ENCODE measurements at places on chromosomes 7 and 10.
A peak's percentile ranks its signal among the peaks of the same experiment; 100 is the strongest.

DNA sequence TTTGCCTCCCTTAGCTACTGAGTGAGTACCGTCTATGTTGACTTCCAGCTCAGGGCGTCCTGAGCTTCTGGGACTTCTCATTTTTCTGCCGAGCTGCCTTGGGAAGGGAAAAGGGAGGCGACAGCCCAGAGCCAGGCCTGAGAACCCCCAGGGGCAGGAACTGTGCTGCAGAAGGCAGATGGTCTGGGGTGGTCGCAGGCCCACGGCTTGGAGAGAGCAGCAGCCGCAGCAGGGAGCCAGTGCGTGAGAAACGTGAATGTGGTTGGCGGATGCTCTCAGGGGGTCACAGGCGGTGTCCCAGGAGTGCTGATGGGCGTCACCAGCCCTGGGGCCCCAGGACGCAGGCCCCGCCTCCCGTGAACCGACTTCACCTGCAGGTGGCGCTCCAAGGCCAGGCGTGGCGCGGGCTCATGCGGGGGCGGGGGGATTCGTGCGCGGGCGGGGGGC is 9.2 kb upstream of the PWWP2B start:
- DNase-seq = peak; percentile 77
- peak overlapping the region; percentile 20 for H3K27ac ChIP-seq
- no peak overlapping the region for H3K4me3 ChIP-seq
- no peaks in the 10 kb centered on the region for H3K36me3 ChIP-seq

- H3K36me3 ChIP-seq = no peaks in the 10 kb centered on the region
- H3K4me3 ChIP-seq = no peak overlapping the region
- no peak overlapping the region for H3K27ac ChIP-seq
- no peaks in the 10 kb centered on the region for H3K4me1 ChIP-seq
- H3K27me3 ChIP-seq = no peaks in the 10 kb centered on the region
Measured at GRCh38 chr10:5416981-5417380, 4.6 kb downstream of the NET1 start.

DNA sequence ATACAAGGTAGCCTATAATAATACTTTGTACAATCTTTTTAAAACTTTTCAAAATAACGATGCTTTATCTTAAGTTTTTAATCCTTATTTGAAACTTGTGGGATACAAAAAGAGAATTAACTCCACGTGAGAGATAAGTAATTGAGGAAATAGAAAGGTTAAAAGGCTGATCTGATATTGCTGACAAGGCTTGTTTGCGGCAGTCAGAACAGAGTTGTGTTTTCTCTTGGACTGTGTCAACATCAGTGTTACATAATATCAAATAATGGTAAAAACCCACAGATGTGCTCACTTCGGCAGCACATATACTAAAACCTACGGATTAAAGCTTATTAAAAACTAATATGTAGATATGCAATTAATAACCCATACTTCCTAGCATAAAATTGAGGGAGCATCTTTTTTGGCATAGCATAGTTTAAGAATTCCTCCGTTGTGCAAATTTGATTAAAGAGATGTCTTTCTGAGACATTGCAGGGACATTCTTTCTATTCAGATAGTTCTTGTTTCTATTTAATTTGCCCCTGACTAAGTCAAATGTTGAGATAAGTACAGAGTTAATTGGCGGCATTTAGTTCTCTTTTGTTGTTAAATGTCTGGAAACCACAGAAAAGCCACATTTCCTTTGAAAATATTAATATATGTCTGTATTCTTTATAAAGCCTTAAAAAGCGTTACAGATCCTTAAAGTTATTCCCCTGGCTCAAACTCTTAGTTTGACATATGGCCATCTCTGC is 63.3 kb downstream of the FAM185A start:
- DNase-seq = no peak
- no peaks in the 10 kb centered on the region for H3K4me1 ChIP-seq
- H3K4me3 ChIP-seq = no peak overlapping the region
- no peaks in the 10 kb centered on the region for H3K36me3 ChIP-seq

DNA sequence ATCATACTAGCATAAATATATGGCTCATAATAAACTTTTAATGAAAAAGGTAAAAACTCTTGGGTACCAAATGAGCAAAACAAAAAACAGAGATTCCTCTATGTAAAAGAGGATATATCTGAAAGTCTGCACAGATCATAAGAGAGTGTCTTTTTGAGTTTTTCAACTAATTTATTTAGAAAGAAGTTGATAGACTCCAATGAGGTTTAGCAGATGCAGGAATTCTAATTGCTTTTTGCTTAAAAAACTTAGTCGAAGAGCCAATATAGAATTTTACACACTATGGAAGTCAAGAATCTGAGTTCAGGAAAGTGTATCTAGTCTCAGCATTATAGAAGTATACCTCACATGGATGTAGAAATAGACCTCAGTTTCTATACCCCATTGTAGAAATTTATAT is 3.4 kb upstream of the MLLT10 start:
- no peak overlapping the region for H3K4me3 ChIP-seq
- no peaks in the 10 kb centered on the region for H3K36me3 ChIP-seq
- no peaks in the 10 kb centered on the region for H3K27me3 ChIP-seq
- peak overlapping the region; percentile 54 for H3K27ac ChIP-seq

- no peak overlapping the region for H3K4me3 ChIP-seq
- no peaks in the 10 kb centered on the region for H3K27me3 ChIP-seq
- no peak overlapping the region for H3K27ac ChIP-seq
- no peak for DNase-seq
Measured at GRCh38 chr10:11178606-11179515, 161.2 kb downstream of the CELF2 start.

- H3K4me1 ChIP-seq = no peaks in the 10 kb centered on the region
- H3K4me3 ChIP-seq = no peak overlapping the region
- peak overlapping the region; percentile 20 for H3K27ac ChIP-seq
- no peaks in the 10 kb centered on the region for H3K36me3 ChIP-seq
- H3K27me3 ChIP-seq = no peaks in the 10 kb centered on the region
Measured at GRCh38 chr10:13788711-13789447, 202.1 kb downstream of the PRPF18 start.

DNA sequence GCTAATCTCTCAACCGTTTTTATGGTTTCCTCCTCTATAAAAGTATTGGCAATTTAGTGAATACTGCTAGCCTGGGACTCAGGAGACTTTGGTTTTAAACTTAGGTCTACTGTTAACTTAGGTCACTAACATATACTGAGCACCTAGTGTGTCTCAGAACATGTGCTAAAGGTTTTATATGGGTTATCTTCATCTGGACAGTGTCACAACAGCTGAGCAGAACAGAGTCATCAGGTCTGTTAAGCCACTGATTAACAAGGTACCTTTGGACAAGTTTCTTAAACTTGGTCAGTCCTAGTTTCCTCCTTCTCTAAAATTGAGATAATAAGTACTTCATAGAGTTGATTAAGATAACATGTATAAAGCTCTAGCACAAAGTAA is 30.6 kb downstream of the NET1 start:
- H3K4me1 ChIP-seq = no peaks in the 10 kb centered on the region
- no peak overlapping the region for H3K27ac ChIP-seq
- no peaks in the 10 kb centered on the region for H3K36me3 ChIP-seq
- no peak for DNase-seq

DNA sequence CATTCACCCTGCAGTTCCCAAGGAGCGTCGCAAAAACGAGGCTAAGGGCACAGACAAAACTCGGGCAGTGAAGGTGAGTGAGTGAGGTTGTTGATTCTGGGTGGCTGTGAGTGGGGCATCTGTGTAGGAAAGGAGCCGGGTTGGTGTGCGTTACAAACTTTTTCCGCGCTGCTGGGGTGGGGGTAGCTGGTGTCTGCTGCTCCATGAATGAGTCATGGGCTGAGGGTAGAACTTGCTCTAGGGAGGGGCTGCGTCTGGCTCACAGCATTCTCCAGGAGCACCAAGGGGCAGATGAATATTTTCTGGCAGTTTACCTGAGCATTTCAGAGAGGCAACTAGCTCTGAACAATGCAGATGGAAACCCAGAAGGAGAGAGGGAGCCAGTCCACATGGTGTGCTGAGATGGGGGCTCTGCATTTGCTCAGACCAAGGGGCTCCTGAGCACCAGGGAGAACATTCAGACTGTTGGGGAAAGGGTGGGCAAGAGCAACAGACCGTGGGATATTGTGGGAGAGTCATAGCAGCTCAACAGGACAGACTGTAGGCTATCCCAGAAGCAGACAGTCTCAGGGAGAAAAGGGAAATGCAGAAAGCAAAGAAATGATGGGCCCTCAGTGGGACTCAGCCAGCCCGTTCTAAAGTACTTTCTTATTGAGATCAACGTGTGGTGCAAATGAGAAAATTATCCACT is 18.8 kb downstream of the NOBOX start:
- no peak overlapping the region for H3K27ac ChIP-seq
- no peaks in the 10 kb centered on the region for H3K36me3 ChIP-seq
- no peaks in the 10 kb centered on the region for H3K4me1 ChIP-seq
- no peak overlapping the region for H3K4me3 ChIP-seq

DNA sequence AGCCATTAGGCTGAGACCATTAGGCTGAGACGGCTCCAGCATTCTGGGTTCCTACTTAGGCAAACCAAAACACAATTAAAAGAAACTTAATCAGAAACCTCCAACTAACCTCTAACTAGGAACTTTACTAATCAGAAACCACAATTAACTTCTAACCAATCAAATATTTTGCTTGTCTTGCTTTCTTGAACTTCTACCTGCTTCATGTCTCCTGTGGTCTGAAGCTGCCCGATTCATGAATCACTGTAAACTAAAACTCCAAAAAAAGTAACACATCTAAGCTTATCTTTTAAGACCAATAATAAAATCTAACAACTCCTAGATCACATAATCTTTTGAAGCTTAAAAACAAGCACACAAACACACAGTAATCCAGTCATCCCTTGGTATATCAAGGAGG is 76.1 kb downstream of the PDSS1 start:
- no peak for DNase-seq
- no peaks in the 10 kb centered on the region for H3K4me1 ChIP-seq
- no peak overlapping the region for H3K27ac ChIP-seq
- no peaks in the 10 kb centered on the region for H3K27me3 ChIP-seq
- no peak overlapping the region for H3K4me3 ChIP-seq
- H3K36me3 ChIP-seq = no peaks in the 10 kb centered on the region

DNA sequence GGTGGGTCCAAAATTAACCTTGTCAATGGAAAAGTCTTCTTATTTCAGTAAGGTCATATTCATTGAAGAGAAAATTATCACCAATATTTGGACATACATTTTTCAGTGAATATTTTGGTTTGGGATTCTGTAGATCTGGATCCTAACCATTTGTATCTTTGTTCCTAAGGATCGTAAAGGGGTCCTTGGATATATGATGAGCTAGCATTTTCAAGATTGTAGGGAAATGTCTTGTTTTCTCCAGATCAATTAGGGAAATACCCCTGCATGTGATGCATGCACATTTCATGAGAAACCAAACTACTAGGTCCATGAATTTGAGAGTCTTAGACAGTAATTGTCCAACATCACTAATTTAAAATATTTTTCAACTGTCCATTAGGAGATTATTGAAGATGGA is 18.0 kb downstream of the DNTT start:
- DNase-seq = no peak
- no peak overlapping the region for H3K4me3 ChIP-seq
- H3K4me1 ChIP-seq = no peaks in the 10 kb centered on the region

- H3K27ac ChIP-seq = no peak overlapping the region
- H3K4me3 ChIP-seq = no peak overlapping the region
- DNase-seq = no peak
- H3K4me1 ChIP-seq = no peaks in the 10 kb centered on the region
- no peaks in the 10 kb centered on the region for H3K36me3 ChIP-seq
Measured at GRCh38 chr10:122199070-122199469, 72.0 kb upstream of the BTBD16 start.

GRCh38 chr7:135143885-135144668 is 3.8 kb upstream of the TMEM140 start:
- DNase-seq = no peak
- H3K36me3 ChIP-seq = no peaks in the 10 kb centered on the region
- H3K27me3 ChIP-seq = no peaks in the 10 kb centered on the region
- no peak overlapping the region for H3K27ac ChIP-seq
- H3K4me1 ChIP-seq = no peaks in the 10 kb centered on the region

- H3K36me3 ChIP-seq = no peaks in the 10 kb centered on the region
- H3K4me3 ChIP-seq = no peak overlapping the region
- no peaks in the 10 kb centered on the region for H3K4me1 ChIP-seq
- no peaks in the 10 kb centered on the region for H3K27me3 ChIP-seq
- no peak for DNase-seq
Measured at GRCh38 chr7:28754447-28754846, 203.7 kb downstream of the TRIL start.

DNA sequence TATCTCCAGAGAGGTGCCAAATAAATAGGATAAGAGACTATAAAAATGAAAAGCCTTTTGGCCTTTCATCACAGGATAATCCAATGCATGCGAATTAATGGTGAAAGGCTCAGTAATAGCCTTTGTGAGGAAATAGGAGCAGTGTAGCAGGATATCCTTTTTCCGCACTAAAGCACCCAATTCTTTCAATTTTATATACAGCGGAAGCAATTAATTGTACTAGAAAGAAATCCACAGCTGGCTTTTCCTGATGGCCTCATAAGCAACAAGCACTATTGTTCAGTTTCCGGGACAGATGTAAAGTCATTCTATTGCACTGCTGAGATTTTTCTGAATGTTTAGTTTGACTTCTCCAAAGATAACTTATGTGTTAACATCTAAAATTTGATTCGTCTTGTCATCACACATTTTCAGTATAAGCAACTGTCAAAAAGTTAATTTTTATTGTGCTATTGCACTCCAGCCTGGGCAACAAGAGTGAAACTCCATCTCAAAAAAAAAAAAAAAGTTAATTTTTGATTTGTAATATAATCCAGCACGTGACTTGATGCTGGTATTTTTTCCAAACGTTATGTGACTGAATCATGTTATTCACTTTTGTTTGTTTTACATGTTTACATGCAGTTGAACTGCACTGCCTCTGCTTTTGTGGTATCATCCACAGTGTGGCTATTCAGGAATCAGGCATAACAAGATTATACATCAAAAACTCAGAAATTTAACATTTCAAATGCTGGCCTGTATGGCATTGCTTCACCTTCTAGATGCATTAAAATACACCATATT is 8.4 kb upstream of the BMPR1A start:
- no peak for DNase-seq
- H3K4me1 ChIP-seq = no peaks in the 10 kb centered on the region
- no peaks in the 10 kb centered on the region for H3K27me3 ChIP-seq
- no peaks in the 10 kb centered on the region for H3K36me3 ChIP-seq
- H3K27ac ChIP-seq = no peak overlapping the region

DNA sequence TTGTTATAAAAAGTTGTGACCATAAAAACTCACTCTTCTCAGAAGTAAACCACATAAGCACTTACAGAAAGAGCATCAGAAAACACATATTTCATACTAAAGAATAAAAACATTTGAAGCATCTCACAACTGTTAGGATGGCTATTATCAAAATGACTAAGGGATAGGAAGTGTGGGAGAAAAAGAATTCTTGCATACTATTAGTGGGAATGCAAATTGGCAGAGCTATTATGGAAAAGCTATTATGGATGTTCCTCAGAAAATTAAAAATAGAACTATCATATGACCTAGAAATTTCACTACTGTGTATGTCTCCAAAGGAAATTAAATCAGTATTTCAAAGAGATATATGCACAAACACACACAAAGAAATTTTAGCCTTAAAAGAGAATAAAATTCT is 25.2 kb upstream of the POT1 start:
- DNase-seq = no peak
- H3K27ac ChIP-seq = no peak overlapping the region
- no peaks in the 10 kb centered on the region for H3K36me3 ChIP-seq
- no peaks in the 10 kb centered on the region for H3K4me1 ChIP-seq
